NCI-H1092 (cell line): ENCODE measurements at places on chromosomes 5 and 9.
A peak's percentile ranks its signal among the peaks of the same experiment; 100 is the strongest.

DNA sequence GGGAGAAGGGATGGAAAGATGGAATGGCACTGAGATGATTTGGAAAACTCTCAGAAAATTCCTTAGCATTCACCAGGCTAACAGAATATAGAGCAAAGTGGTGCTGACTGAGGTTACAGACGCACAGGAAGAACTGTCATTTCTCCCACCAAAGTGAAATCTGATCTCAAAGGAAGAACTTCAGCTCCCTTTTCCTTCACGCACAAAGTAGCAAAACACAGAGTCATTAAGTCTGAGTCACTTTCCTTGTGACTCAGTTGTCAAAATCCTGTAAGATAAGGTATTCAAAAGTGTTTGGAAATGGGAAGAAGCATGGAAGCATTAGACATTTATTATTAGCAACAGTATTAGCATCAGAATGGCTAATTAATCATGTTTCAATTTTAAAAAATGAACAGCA lies 11.7 kb downstream of the MPDZ start:
- DNase-seq: no peak

DNA sequence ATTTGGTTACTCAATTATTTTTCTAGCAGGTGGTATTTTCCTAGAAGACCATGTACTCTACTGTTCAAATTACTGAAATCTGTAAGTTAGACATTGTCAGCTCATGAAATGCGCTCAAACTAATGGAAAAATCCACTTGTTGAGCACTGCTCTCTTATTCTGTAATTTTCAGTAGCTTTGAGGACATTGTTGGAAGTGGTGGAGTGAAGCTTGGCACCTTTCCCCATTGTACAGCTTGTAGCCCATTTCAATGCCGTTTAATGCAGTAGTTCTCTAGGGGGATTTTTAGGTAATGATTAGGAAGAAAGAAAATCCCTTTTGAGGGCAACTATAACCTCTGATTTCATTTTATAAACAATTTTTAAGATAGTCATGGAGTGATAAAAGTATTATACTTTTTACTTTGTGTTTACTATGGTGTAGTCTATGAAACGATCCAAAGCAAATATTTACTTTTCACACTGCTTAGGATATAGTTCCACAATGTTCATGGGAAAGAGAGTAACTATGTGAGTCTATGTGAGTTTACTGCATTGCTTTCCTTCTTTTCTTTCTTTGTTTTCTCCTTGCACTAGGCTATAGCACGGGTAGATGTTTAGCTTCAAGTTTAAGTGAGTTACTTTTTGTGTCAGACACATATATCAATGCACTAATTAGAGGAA lies 165.8 kb upstream of the ANKH start:
- no peak for DNase-seq

- DNase-seq: no peak
These were observed 131.5 kb upstream of the PTPN3 start for GRCh38 chr9:109629615-109630014.

GRCh38 chr9:89410641-89411350 lies 87.1 kb downstream of the SEMA4D start:
- no peak for DNase-seq

- no peak for DNase-seq
These were observed 43.5 kb downstream of the NAA35 start for GRCh38 chr9:85984457-85984856.

- DNase-seq: no peak
These were observed 3.8 kb upstream of the FBXW11 start for GRCh38 chr5:172010278-172010677.

DNA sequence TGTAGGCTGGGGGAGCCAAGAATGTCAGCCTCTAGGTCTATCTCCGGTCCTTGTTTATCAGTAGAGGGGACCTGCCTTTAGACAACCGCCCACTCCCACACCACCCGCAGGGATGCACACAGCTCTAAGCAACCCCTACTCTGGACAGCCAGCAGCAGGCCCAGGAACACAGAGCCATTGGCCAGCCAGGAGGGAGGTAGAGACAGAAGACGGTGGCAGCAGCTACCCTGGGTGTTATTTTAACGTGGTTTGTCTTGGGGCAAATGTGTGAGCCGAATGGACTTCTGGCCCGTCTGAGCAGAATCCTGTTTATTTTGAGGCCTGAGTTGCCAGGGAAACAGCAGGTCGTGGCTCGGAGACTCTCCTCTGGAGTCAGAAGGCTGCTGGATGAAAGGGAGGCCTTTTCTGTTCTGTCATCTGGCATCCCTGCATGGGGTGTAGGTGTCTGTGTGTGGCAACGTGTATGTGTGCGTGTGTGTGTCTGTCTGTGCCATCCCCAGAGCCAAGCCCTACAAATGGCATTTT lies 382 bp upstream of the FGF1 start:
- no peak for DNase-seq

GRCh38 chr9:14366076-14366475 lies 52.1 kb upstream of the NFIB start:
- DNase-seq: no peak

- no peak for DNase-seq
These were observed 211.7 kb downstream of the COMMD10 start for GRCh38 chr5:116296335-116297072.

GRCh38 chr9:127980060-127980705 lies 606 bp downstream of the EEIG1 start:
- no peak for DNase-seq

GRCh38 chr5:78974011-78974410 lies 11.1 kb downstream of the ARSB start:
- no peak for DNase-seq

DNA sequence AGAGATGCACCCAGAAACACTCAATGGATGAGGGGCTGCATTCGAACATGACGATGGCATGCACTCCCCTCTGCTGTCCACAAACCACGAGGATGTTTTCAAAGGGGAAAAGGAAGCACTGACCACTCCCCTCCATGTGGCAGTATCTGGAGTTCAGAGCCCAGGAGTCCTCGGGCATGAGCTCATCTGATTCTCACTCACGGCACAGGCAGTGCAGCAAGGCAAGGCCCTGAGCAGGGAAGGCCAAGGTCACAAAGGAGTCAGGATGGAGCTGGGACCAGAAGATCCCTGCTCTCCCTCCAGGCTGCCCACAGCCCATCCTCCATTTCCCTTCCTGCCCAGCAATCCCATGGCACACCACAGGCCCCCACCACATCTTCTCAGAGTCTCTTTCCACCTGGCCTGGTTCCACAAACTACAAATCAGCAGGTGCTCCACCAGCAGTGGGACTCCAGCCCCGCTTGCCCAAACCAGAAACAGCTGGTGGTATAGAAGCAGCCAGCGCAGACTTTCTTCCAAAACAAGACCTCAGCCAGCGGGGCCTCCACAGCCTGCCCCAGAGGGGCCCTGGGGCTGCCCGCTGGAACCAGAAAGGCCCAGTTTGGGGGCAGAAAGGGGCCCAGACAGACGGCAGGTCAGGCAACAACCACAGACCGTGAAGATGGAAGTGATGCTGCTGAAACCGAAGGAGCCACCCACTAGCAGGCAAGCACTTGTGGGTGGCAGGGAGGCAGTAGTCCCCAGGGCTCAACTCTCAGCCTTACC lies 12.2 kb downstream of the TNIP1 start:
- peak; percentile 2 for DNase-seq
